Hepatocyte (in vitro differentiated cells): ENCODE measurements at places on chromosomes 12 and 14.
A peak's percentile ranks its signal among the peaks of the same experiment; 100 is the strongest.

DNA sequence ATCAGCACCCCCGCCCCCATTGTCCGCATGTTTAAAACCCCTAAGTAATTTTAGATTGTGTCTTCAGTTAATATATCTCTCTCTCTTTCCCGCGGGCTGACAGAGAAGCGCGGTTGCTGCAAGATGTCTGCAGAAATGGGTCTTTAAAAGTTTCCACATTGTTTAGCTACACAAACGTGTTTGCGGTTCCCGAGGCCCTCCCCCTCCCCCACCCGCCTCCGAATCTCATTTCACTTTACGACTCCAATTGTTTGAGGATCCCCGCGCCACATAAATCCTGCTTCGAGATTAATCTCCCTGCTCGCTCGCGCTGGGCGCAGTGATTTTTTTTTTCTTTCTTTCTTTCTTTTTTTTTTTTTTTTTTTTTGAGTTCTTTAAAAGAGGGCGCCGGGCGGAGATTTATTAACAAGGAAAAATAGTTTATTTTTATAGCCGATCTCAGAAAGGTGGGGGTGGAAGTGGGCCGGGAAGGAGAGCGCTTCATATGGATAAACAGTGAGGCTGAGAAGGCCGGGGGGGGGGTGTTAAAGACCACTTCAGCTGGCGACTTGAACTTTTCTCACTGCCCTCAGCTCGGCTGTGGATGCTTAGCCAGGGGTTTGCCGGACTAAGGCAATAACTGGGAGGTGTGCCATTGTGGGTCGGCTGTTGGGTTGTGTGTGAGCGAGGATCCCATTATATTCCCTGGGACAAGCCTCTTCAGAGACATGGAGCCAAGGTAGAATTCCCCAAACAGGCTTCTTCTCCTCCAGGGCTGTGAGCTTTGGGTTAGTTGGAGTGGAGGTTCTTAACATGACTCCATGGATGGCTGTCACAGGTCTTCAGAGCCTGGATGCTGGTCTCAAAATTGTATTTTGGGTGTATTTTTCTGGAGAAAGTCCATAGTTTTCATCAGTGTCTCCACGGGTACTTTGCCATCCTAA, 39.7 kb upstream of the TBX5 start:
- peak; percentile 46 for DNase-seq

GRCh38 chr12:106773286-106774004, 1.0 kb upstream of the RIC8B start:
- no peak for DNase-seq

- DNase-seq = no peak
Observed at GRCh38 chr14:59086241-59086882, 102.1 kb upstream of the DAAM1 start.

DNA sequence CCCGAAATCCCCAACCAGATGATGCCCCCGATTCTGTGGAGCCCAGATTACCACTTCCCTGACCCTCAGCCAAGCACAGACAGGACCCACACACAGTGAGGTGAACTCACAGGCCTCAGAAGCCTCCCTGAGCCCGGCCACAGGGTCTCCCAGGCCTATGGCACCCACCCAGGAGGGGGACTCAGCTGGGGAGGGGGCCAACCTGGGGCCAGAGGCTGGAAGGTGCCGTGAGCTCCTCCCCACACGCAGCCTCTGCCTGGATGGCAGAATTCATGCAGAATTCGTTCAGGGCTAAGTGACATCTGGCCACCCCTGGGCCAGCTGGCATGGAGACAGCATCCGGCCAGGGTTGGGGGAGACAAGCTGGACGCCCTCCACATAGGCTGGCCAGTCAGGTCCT, 11.8 kb downstream of the TMEM179 start:
- DNase-seq = no peak

- DNase-seq = no peak
Observed at GRCh38 chr12:114311974-114312373, 94.0 kb downstream of the TBX5 start.

DNA sequence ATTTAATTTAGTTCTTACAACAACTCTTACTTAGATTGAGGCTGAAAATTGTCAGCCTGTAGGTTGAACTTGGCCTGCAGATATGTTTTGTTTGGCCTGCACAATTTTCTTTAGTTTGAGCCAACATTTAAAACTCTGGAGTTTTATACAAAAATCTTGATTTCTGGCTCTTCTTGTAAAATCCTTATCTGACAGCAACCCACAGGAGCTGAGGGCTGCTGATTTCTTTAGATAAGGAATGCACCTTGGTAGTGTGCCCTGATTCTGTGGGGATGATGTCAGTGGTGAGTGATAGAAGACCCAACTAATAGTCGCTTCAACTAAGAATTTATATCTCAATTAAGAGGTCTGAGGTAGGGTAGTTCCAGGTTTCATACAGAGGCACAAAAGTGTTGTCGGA, 49.5 kb downstream of the SOCS2 start:
- DNase-seq = no peak

DNA sequence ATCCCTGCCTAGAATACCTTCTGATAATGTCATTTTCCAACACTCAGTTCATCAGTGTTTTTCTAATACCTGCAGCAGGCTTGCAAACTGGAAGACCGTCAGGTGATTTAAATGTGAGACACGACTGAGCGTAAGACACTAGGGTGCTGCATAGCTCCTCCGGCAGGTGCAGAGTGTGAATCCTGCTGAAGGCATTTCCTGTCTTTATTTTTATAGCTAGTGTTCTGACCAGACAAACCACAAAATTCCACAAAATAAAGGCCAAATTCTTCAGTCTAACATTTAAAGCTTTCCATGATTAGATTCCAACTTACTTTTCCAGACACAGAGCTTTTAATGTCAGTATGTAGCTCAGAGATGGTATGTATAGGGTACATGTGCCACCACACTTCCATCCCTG, 70.7 kb downstream of the BBS10 start:
- no peak for DNase-seq

GRCh38 chr14:22973217-22974032, 8.9 kb downstream of the AJUBA start:
- peak; percentile 74 for DNase-seq

DNA sequence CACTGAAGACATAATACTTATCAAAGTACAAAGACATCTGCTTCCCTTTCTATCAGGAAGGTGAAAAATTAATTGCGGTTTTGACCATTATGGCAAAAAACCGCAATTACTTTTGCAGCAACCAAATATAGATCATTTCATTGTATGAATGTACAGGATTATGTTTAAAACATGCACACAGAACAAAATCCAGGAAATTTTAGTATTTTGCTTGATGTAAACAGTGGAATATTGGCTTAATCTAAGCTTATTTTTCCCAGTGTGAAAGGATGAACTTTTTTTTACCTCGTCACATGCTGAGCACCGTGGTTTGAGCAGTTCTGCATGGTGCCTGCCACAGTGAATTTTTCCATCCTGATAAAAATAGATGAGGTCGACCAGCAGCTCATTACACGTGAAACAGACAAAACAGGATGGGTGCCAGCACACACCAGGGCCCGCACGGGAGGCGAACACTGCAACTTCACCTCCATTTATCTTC, 121.2 kb downstream of the PRICKLE1 start:
- no peak for DNase-seq

DNA sequence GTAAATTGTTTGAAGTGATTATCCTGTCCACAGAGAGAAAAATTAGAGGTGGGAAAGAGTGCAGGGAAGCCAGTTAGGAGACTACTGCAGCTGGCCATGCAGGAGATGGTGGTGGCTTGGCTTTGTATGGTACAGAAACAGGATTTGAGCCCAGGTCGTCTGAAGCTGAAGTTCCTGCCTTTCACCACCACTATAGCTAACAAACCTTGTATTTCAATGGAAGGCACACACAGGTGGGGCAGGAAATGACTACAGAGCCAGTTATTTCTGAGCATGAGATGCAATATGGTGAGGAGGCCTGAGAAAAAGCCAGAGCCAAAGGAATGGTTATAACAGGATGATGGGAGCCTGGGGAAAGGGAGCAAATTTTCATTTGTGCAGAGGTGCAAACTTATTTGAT, 103.9 kb downstream of the BTG1 start:
- DNase-seq = no peak

GRCh38 chr12:89992668-89993451, 284.2 kb upstream of the ATP2B1 start:
- no peak for DNase-seq

GRCh38 chr12:40688085-40688725, 4.0 kb upstream of the CNTN1 start:
- DNase-seq = no peak

- no peak for DNase-seq
Observed at GRCh38 chr12:7155471-7156034, 25.4 kb downstream of the CLSTN3 start.

DNA sequence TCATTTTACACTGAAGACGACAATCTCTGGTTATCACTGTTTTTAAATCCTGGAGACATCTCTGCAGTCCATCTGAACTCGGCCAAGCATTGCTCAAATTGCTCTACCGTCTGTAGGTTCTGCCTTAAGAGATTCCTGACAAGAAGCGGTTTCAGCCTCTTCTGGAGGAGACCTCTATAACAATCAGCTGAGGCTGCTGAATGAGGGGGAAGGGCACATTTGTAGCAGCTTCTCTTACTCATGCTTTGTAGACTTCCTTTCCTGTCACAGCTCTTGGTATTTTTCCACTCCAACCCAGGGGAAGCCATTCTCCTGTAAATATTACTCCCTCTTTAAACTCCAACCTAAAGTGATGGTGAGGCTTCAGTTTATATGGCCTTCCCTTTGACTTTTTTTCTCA, 3.0 kb downstream of the ARG2 start:
- peak; percentile 81 for DNase-seq

GRCh38 chr12:124506832-124507153, 60.6 kb downstream of the NCOR2 start:
- no peak for DNase-seq

- DNase-seq = peak; percentile 43
Observed at GRCh38 chr14:61472011-61472672, 150.8 kb downstream of the PRKCH start.

DNA sequence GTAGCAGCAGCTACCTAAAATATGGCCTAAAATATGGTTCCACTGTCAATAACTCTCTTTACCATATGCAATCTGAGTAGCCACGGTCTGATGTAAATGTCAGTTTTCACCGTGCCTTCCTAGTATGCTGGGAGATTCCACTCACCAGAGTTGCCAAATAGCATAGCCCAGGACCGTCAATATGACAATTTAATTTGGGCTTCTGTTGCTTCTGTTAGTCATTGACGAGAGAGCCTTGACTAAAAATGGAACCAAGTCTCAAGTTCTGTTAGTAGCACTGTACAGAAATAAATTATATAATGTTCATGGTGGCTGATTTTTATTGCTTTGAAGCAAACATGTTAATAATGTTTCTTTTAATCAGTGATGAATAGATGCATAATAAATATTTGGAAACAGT, 348.4 kb downstream of the BCAT1 start:
- DNase-seq = no peak

DNA sequence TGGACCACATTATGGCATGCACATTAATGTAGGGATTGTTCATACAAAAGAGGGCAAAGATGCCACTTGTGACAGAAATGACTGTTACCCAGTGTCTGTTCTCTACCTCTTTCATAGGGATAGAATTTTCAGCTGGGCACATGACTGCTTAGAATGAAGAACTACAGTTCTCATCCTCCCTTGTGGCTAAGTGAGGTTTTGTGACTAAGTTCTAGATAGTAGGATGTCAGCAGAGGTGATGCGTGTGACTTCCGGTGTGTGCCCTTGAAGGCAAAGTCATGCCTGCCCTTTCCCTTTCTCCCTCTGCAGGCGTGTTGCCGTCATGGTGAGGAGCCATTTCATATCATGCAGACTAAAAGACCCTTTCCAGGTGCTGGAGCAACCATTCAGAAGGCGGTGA, 99.3 kb downstream of the CACNA1C start:
- no peak for DNase-seq

DNA sequence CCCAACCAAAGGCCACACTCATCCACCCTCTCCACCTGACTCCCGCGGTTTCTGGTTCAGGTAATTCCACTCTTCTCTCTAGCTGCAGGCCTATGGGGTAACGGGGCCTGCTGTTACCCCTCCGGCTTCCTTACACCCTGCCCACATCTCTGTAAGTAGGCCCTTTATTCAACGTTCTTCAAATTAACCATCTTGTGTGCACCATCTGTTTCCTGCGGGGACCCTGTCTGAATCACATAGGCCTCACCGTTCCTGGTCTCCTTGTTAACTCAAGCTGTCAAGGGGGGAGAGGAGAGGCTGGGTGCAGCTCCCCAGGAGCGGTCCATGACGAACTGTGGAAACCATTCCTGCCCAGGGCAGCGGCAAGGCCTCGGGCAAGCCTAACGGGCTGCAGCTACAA, 9.3 kb upstream of the DLK1 start:
- DNase-seq = no peak

- DNase-seq = peak; percentile 92
Observed at GRCh38 chr12:26274441-26275312, 79.3 kb downstream of the SSPN start.

GRCh38 chr12:2240984-2241383, 188.2 kb downstream of the CACNA1C start:
- DNase-seq = no peak

- DNase-seq = no peak
Observed at GRCh38 chr12:82366197-82366596, 7.9 kb downstream of the METTL25 start.

DNA sequence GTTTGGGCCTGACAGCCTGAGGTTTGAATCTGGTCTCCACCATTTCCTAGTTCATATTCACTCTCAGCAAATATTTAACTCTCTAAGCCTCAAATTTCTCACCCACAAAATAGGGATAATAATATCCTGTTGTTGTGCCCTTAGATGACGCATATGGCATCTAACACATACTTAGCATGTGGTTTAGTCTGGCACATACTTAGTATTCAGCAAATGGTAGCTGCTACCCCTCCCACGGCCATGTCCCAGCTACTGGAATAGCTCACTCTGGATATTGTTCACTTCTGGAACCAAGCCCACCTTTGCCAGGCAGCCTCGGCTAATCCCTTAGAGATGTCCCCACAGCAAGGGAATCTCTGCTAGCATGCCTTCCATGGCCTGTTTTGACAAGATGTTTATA, 53.3 kb downstream of the BICD1 start:
- no peak for DNase-seq

DNA sequence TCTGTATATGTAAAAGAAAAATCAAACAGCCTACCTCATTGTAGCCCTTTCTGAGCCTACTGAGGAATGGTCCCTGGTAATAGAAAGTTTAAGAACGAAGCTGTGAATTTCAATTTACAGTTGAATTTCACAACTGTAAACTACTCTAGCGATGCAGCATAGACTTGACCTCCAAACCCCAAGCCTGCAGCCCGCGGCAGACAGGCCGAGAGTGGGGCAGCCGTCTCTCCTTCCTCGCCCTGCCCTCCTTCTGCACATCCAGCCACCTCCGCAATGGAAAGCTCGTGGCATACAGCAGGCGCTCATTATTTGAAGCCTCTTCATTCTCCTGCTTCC, 15.3 kb downstream of the RNASE2 start:
- DNase-seq = no peak

- DNase-seq = no peak
Observed at GRCh38 chr12:91023326-91024004, 18.7 kb upstream of the EPYC start.

GRCh38 chr14:91835920-91836843, 31.2 kb downstream of the TC2N start:
- peak; percentile 96 for DNase-seq

GRCh38 chr12:111138016-111138415, 217.6 kb upstream of the MYL2 start:
- DNase-seq = no peak
